A673 (cell line): ENCODE measurements at places on chromosomes 7 and 10. TPM values are rescaled to one million over a fixed set of nuclear protein-coding genes. Genes with fewer than 3 reads are reported as not detected.

The BAZ1B gene
- 122 and 127 TPM in 2 replicates for total RNA-seq

- DNase-seq: no peak
These were observed 160.6 kb downstream of the KLF6 start for GRCh38 chr10:3624367-3624766.

DNA sequence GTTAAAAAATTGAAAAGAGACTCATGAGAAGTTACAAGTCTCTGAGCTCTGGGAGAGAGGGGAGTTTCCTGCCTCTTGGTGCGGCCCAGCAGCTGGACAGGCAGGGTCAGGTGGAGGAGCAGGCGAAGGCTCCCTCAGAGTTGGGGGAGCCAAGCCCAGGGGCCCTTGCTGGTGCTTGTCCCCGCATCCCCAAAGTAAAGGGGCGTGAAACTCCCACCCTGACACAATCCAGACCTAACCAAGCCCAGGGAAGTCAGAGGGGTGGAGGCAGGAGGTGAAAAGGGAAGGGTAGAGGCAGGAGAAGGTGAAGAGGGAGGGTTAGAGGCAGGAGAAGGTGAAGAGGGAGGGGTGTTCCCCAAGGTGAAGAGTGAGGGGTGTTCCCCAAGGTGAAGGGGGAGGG is 322.8 kb downstream of the GLRX3 start:
- no peak for DNase-seq

The ZNF679 gene
- not detected in 2 replicates for total RNA-seq

The TAS2R41 gene
- not detected in 2 replicates for total RNA-seq

GRCh38 chr10:43188702-43189101 is 50.5 kb downstream of the CSGALNACT2 start:
- DNase-seq: no peak

DNA sequence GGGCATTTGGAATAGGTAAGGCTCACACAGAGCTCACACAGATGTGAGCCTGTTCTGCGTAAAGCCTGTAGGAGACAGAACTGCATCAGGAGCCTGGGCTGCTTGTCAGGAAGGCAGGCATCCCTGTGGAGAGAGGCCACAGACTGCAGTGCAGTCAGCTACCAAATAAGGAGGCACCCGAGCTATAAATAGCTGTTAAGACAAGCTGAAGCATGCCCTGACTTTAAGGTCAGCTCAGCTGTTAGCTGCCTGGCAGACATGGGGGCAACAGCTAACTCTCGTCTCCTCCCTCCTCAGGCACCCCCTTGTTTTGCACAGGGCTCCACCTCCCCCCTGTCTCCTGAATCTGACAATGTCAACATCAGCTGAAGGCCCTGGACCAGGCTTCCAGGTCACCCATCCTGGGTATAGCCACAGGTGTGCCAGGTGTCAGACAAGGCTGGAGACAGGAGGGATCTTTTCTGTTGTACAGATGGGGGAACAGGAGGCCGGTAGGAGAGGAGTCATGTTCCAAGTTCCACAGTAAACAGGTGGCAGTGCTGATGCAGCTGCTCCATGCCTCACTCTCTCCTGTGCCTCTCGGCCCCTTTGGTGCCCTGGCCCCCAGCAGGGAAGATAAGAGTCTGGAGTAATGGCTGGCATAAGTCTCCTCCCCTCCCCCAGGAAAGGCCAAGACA is 27.6 kb upstream of the MKRN1 start:
- peak; percentile 34 for DNase-seq

- no peak for DNase-seq
These were observed 7.5 kb downstream of the GRB10 start for GRCh38 chr7:50775231-50775630.

- DNase-seq: no peak
These were observed 110.8 kb downstream of the JAZF1 start for GRCh38 chr7:28069807-28070206.

The ELFN1 gene
- 0.09 TPM in 1 of 2 replicates, not detected in the other for total RNA-seq

The AOAH gene
- not detected in 2 replicates for total RNA-seq

The NPC1L1 gene
- not detected in 2 replicates for total RNA-seq

The PAPSS2 gene
- 10.2 and 14.0 TPM in 2 replicates for total RNA-seq

The HECW1 gene
- total RNA-seq: 0.39 and 0.57 TPM in 2 replicates

The CPEB3 gene
- total RNA-seq: 1.1 and 1.4 TPM in 2 replicates

GRCh38 chr7:142279601-142280000 is 21.7 kb upstream of the PRSS58 start:
- no peak for DNase-seq

The CUL1 gene
- total RNA-seq: 75.5 and 75.7 TPM in 2 replicates

DNA sequence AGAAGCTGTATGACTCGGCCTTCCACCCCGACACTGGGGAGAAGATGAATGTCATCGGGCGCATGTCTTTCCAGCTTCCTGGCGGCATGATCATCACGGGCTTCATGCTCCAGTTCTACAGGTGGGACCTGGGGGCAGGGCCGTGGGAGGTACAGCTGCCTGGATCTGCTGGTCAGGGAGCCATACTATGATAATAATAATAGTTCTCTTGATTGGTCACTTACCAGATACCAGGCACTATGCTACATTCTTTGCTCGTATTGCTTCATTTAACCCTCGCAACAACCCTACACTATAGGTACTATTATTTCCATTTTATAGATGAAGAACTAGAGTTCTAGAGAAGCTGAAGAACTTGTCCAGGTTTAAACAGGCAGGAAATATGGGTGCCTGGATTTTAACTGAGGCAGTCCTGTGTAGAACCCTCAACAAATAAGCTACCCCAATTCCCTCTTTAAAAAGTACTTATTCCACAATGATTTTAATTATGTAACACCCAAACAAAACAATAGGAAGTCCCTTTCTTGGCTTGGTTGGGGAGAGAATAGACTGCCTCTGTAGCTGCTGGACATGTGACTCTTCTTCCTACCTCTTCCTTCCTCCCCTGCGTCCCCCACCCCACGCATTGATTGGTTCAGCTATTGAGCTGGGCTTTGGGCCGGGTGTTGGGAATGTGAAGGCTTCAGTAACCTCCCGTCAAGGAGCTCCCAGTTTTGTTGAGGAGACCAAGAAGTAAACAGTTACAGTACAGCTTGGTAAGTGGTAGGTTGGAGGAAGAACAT is 12.8 kb downstream of the SFXN2 start:
- DNase-seq: no peak

GRCh38 chr10:113528876-113529275 is 24.0 kb upstream of the HABP2 start:
- DNase-seq: no peak

DNA sequence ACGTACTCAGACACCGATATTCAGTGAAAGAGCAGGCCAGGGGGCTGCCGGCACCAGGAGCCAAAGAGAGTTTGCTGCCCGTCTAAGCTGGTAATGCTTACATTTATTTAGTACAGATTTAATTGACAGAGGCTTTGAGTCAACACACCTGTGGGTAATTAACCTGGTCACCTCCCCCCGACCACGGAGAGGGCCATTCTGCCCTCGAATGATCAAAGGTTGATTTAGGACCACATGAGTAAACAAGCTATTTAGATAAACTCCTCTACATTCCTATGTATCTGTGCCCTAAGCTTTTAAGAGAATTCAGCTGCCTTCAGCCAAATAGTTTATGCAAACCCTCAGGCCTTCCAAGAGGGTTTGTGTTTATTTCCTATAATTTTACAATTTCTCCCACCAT is 164.8 kb downstream of the IPMK start:
- no peak for DNase-seq

DNA sequence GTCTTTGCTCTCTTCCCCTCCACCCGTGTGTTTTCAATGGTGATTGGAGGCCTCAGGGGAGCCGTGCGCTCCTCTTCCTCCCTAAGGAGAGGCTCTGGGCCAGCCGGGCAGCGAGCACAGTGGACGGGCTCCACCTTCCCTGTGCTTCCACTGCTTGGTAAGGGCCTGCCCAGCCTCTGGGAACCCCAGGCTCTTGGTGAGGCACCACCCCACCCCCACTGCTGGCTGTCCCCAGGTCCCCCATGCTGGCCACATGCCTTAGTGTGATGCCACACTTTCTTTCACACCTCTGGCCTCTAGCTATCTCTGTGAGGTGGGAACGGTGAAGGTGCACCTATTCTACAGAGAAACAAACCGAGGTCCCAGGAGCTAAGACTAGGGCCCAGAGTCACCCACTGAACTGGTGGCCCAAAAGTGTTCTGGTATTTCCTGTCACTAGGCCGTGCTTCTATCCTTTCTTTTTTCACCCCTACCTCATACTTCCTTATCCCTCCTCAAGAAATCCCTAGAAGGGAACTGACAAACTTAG is 53.3 kb downstream of the UNC5B start:
- no peak for DNase-seq

DNA sequence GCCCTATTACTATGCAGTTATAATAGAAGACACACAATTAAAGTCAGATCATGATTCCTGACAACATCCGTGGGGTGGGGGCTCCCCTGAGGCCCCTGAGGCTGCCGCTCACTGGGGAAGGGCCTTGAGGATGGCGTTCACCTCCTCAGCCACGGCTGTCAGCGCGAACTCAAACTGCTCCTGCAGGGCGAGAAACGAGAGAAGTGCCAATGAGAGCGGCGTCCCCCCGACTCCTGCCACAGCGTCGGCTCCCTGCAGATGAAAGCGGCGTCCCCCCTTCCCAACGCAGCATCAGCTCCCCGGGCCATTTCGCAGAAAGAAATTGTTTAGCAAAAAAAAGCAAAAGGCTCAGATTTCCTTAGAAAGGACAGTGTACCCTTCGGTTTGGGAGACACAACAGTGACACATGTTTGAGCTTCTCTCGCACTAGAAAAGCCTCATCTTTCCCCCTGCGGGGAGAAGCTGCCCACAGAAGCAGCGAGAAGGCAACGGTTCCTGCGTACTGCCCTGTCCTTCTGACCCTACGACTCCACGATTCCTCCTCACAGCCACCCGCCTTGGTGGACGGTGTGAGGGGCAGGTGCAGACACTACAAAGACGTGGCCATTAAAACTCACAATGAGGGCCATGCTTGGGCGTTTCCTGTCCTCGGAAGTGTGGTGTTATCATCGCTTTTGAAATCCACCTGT is 203.9 kb downstream of the DNAJB6 start:
- DNase-seq: no peak

The TET1 gene
- total RNA-seq: 15.2 and 17.4 TPM in 2 replicates

The LLCFC1 gene
- total RNA-seq: not detected in 2 replicates

GRCh38 chr10:90205340-90205739 is 503.9 kb downstream of the KIF20B start:
- no peak for DNase-seq

GRCh38 chr7:136523571-136523970 is 344.9 kb upstream of the CHRM2 start:
- peak; percentile 66 for DNase-seq

GRCh38 chr7:158028290-158028941 is 559.2 kb downstream of the PTPRN2 start:
- no peak for DNase-seq

- DNase-seq: no peak
These were observed 98.9 kb upstream of the PRKCQ start for GRCh38 chr10:6678956-6679355.

- DNase-seq: no peak
These were observed 106.0 kb downstream of the NRP1 start for GRCh38 chr10:33228426-33228825.

- DNase-seq: no peak
These were observed 33.7 kb downstream of the DNAJC12 start for GRCh38 chr10:67804395-67804678.

GRCh38 chr10:17443707-17444387 is 10.5 kb downstream of the ST8SIA6 start:
- no peak for DNase-seq

The SNCG gene
- not detected in 2 replicates for total RNA-seq

DNA sequence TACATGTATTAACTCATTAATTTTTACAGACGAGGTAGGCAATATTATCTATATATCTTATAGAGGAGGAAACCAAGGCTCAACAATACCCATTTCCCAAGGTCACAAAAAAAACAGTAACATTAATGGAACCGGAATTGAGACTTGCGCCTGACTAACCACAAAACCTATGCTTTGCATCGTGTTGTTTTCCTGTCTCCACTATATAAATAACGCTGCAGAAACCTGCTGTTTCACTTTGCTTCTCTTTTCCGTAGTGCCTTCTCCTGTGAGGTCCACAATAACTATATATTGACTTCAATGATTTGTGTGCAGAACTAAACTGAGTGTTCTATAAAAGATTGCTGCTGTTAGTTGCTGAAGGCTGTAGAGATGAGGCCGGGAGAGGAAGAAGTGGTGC is 97.7 kb upstream of the RPA3 start:
- DNase-seq: no peak

DNA sequence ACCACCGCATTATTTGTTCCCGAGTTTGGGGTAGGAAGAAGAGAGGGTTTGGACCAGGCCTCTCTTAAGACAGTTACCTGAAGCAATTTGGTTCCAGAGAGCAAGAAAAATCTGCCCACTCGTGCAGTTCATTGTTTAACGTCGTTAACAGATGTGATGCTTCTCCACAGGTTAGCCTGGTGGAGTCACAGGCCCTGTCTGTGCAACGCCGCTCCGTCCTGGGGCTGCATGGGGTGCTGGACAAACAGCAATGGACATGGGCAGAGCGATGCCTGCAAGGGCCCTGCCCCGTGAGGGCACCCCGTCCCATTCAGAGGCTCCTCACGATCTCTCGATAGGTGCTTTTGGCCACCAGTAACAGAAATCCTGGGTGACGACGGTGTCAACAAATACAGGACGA is 9.7 kb downstream of the FOXL3 start:
- no peak for DNase-seq

GRCh38 chr7:121294448-121294992 is 34.3 kb upstream of the WNT16 start:
- DNase-seq: no peak

- no peak for DNase-seq
These were observed 82.4 kb downstream of the ADARB2 start for GRCh38 chr10:1654811-1655356.

The C10orf90 gene
- not detected in 2 replicates for total RNA-seq

The PON1 gene
- total RNA-seq: not detected in 2 replicates

DNA sequence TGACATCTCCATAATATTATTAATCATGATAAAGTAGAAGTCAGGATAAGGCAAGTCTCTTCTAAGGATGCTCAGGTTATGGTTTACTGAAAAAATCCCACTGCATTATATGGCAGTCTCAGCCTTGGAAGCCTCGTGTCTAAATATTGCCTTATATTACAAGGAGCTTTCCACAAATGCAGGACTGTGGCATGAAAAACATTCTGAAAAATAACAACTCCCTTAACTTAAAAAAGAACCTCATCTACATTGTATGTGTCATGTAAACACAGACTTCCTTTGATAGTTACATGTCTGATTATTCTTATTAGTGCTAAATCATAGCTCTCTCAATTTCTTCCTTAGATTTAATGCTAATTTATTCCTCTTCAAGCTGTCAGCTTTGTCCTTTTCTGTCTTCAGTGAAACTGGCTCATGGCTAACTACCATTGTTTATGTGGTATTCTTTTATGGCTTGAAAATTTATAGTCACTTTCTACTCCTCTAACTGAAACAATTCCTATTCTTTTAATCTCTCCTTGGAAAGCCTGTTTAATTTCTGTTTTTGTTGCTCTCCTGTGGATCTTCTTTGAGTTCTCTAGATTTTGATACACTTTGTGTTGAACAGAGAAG is 156.1 kb downstream of the KIF20B start:
- no peak for DNase-seq

The LIPF gene
- not detected in 2 replicates for total RNA-seq

The IQCE gene
- total RNA-seq: 35.4 and 42.8 TPM in 2 replicates

The DRGX gene
- not detected in 2 replicates for total RNA-seq

The ACSM6 gene
- not detected in 2 replicates for total RNA-seq

GRCh38 chr7:149466364-149466763 is 5.5 kb upstream of the ZNF777 start:
- no peak for DNase-seq
